SW 1271 (cell line): ENCODE measurements at places on chromosomes 3 and 15.

DNA sequence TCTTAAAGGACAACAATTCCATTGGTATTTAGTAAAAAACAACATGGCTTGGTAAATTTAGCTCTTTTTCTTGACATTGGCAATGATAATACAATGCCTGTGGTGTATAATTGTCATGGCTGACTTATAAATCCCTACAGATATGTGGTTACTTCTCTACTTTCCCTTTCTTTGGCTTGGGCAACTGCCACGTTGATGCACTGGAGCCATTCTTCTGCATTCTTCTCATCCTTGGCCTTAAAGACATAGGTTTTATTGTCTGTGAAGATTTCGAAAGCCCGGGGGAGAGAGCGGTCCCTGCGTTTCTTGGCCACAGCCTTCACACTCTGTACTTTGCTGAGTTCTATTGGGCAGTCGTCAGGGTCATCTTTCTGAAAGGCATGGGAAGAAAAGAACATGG lies 101.1 kb upstream of the CCNL1 start:
- no peak for DNase-seq

GRCh38 chr15:90261811-90262210 lies 3.7 kb upstream of the NGRN start:
- no peak for DNase-seq

DNA sequence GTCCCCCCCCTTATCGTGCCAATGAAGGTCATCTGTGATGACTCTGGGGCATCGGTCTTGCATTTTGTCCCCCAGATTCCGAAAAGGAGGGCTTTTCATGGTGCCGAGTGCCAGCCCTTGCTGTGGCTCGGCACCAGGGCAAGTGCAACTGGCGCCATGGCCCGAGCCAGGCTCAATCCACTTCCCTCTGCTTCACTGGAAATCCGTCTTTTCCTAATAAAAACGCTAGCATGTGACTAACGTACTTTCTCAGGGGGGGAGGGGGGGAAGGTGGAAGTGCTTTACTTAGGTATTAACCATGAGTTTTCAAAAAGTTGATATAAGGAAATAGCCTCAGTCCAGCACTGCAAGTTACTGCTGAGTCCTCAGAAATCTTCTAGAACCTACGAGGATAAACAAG lies 20.5 kb downstream of the TRPM1 start:
- DNase-seq: no peak

DNA sequence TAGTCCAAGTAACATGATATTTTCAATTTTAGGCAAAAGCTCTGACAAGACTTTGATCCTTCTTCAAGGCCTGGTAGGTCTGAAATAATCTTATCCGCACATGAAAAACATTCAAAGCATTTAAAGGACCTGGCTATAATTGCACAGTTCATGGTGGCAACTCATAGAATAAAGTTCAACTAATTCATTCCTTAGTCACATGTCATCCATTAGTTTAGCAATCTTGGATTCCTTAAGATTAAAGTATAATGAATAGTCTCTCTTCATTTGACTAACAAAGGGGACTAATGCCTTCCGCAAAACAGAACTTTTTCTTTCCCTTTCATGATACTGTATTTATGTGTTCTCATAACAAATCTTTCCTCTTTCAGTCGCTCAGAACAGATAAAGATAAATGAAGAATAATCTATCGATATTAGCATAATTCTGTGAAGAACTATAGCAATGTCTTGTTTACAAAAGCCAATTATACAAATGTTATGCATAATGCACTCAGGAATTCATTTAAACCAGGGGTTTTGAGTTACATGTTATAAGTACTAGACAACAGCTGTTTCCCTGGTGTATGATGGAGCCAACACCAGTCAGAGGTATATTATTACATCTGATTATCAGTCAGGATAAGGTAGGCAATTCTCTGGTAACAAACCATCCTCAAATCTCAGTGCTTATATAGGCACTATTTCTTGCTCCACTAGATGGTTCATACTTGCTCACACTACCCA lies 172.5 kb downstream of the POTEB3 start:
- no peak for DNase-seq

- DNase-seq: no peak
Measured at GRCh38 chr3:161474741-161475140, 21.9 kb upstream of the OTOL1 start.

DNA sequence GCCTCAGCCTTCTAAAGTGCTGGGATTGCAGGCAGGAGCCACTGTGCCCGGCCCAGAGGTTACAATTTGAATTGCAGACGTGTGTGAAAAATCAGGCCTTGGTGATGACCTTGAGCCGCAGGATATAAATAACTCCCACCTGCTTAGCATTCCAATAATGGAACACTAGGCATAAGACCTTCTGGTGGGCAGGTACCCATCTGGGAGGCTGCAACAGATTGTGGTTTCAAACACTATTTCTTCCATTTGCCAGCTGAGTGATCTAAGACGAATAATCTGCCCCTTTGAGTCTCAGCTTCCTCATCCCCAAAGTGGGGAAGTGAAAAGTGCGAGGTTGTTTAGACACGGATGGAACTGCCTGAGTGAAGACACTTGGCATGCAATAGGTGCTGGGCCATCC lies 47.7 kb upstream of the HERC1 start:
- no peak for DNase-seq

DNA sequence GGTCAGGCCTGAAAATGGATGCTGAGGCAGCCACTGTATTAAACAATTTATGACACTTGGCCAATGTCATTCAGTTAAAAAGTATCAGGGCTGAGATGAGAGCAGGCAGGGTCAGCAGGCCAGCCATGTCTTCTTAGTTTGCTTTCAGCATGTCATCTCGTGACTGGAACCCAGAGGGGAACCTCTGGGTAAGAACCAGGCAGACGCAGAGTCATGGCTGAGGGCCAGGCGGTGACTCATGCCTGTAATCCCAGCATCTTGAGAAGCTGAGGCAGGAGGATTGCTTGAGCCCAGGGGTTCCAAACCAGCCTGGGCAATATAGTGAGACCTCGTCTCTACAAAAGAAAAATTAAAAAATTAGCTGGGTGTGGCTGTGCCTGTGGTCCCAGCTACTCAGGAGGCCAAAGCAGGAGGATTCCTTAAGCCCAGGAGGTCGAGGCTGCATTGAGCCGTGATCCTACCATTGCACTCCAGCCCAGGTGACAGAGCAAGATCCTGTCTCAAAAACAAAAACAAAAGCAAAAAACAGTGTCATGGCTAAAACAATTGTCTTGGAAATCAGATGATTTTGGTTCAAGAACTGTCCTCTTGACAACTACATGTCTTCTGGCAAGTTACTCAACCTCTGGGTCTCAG lies 11.7 kb downstream of the BCL2L10 start:
- DNase-seq: peak; percentile 16

DNA sequence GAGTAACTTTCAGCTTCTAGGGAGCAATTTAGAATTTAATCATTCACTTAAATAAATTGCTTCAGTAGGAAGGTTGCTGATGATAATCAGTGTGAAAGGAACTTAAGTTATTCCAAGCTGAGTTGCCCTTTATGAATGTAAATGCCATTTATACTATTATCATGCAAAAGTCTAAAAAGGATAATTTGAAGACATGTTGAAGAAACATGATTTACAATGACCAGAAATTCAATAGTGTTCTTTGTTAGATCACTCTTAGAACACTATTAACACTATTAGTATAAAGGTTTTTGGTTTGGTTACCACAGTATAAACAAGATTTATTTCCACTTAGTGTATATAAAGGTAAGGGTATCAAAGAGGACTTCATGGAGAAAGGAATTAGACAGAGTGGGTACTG lies 1.6 kb downstream of the OR4F6 start:
- no peak for DNase-seq

GRCh38 chr3:123410149-123410515 lies 38.8 kb downstream of the ADCY5 start:
- DNase-seq: no peak

GRCh38 chr3:106068381-106068780 lies 199.6 kb upstream of the CBLB start:
- DNase-seq: no peak

- DNase-seq: no peak
Measured at GRCh38 chr3:129087138-129087702, 26.6 kb downstream of the GP9 start.

- no peak for DNase-seq
Measured at GRCh38 chr15:29226436-29227208, 43.0 kb downstream of the NSMCE3 start.

DNA sequence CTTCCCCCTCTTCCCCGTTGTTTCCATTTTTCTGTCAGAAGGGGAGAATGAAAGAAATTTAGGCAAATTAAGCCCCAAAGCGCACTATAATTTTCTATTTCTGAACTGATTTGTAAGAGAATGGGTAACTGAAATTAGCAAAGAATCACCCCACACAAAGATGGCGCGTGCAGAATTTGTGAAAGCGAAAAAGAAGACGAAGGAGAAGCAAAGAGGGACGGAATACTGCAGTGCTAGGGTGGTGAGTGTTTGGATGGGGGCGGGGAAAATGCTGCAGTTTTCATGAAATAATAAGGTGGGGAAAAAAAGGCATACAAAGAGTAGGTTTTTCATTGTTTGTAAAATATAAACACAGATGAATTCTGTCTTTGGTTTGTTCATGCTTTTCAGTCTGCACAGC lies 4.6 kb upstream of the CTNNB1 start:
- no peak for DNase-seq

DNA sequence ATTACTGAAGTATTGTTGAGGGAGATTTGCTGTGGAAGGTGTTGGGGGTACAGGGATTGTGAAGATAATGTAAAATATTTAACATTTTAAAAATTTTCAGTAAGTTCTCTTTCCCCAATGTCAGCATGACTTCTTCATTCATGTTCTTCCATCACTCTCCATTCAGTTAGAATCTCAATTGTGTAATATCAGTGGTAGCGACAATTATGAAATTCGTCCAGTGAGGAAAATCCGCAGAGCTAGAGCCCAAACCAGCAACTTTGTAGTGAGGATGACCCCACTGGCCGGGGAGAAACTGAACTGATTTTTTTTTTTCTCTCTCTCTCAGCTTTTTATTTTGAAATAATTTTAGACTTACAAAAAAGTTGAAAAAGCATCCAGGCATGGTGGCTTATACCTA lies 171.7 kb downstream of the PGPEP1L start:
- DNase-seq: no peak

- no peak for DNase-seq
Measured at GRCh38 chr3:79957066-79957465, 189.3 kb upstream of the ROBO1 start.

DNA sequence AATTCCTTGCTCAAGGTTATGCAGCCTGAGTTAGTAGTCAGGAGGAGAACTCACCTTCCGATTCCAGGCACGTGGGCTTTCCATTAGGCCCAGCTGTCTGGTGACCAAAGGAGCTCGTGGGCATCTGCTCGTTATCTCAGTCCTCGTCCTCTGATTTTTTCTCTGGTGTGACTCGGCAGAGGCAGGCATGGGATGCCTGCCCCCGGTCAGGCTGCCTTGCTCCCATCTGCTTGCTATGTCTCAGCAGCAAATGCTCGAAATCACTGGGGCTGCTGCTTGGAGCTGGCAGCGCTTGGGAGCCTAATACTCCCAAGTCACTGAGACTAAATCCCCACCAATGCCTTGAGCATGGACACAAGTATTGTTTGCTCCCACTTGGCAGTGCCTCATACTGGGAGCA lies 84.5 kb upstream of the NMNAT3 start:
- no peak for DNase-seq

- peak; percentile 26 for DNase-seq
Measured at GRCh38 chr3:102745881-102746280, 311.1 kb downstream of the ZPLD1 start.

- DNase-seq: no peak
Measured at GRCh38 chr3:108669208-108669607, 79.7 kb downstream of the DZIP3 start.

GRCh38 chr15:90159213-90159612 lies 41.9 kb upstream of the SEMA4B start:
- no peak for DNase-seq

- no peak for DNase-seq
Measured at GRCh38 chr3:155158346-155159037, 78.4 kb downstream of the MME start.

- DNase-seq: no peak
Measured at GRCh38 chr3:186456731-186457191, 87.4 kb downstream of the CRYGS start.

DNA sequence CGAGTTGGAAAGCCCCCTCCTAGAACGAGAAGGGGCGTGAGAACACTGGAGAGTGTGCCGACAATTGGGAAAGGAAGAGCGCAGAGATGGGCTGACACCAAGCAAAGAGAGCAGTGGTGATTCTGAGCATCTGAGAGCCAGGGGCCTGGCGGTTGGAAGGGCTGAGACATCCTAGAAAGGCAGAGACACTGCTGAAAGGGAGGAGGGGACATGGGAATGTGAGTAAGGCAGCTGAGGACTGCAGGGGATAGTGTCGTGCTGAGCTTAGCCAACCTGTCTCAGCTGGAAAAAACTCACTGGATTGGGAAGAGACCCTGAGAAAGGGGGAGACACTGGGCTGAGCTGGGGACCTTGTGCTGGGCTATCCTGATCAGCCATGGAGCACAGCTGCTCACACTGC lies 58.1 kb upstream of the SLC6A6 start:
- DNase-seq: no peak

GRCh38 chr15:75153087-75153486 lies 48.6 kb upstream of the C15orf39 start:
- DNase-seq: no peak

- no peak for DNase-seq
Measured at GRCh38 chr3:23592961-23593931, 212.5 kb upstream of the UBE2E1 start.

DNA sequence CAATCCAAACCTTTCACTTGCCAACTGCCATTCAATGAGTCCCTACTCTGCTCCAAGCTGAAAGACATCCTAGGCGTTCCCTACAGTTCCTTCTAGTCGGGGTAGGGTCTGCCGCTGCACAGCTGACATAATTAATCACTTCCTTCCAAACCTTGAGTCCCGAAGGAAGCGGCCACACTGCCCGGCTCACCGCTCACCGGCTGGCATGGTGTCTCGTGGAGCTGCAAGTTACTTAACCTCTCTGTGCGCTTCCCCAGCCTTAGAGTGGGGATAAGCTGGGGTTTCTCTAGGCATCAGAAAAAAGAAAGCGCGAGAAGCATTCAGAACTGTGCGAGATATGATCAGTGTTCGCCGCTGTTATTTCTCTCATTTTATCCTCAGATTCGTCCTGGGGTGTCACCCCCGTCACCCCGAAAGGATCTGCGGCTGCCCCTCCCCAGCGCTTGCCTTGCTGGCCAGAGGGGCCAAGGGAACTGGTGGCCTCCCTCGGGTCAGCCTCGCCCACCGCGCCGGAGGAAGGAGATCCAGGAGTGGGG lies 748 bp downstream of the MRPS25 start:
- DNase-seq: no peak
